CD8-positive, alpha-beta memory T cell (primary cell): ENCODE measurements at places on chromosomes 6 and 20. TPM values are rescaled to one million over a fixed set of nuclear protein-coding genes. Genes with fewer than 3 reads are reported as not detected.

Gene NRN1
- polyA plus RNA-seq, result 0.61 TPM

Gene C6orf141
- not detected for polyA plus RNA-seq

Gene PHACTR3
- polyA plus RNA-seq, result not detected

Gene GPX6
- not detected for polyA plus RNA-seq

DNA sequence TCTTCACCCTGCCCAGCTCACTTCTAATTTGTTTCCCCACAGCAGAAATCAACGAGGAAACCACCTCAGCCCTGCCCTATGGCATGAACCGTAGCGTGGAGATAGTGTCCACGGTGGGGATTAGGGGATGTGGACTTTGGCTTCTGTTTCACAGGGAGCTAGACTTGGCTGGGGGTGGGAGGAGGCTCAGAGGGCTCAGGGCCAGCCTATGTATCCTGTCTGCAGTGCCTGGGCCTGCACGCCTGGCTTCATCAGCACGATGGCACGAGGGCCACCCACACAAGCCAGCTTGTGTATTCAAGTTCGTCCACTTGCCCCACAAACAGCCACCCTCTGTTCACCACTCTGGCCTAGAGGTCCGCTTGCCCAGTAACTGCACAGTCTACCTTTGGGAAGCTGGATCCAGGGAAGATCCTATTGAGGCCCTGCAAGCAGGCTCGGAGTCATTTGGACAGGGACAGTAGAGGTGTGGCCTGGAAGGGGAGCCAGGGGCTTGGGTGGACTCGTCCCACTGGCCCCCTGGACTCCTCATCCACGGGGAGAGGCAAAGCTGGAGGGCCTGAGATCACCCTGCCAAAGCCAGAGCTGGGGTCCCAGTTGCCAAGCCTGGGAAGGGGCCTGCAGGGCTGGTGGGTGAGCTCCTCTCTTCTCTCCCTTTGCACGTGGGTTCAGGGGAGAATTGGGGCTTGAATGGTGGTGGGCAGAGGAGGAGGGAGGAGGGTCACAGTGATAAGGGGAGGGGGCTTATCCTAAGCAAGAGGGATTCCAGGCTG is 38.0 kb upstream of the FAM83D start:
- DNase-seq, result no peak
- H3K4me3 ChIP-seq, result no peak overlapping the region
- no peaks in the 10 kb centered on the region for H3K27me3 ChIP-seq
- no peaks in the 10 kb centered on the region for H3K36me3 ChIP-seq
- H3K27ac ChIP-seq, result no peak overlapping the region
- H3K4me1 ChIP-seq, result peaks cover 13% of the 10 kb centered on the region

GRCh38 chr6:132830334-132830751 is 16.0 kb downstream of the RPS12 start:
- H3K36me3 ChIP-seq, result no peaks in the 10 kb centered on the region
- H3K4me3 ChIP-seq, result no peak overlapping the region
- no peaks in the 10 kb centered on the region for H3K4me1 ChIP-seq

GRCh38 chr20:31864521-31865400 is 5.6 kb downstream of the DUSP15 start:
- DNase-seq, result no peak
- H3K4me1 ChIP-seq, result peaks cover 11% of the 10 kb centered on the region
- no peaks in the 10 kb centered on the region for H3K36me3 ChIP-seq
- no peak overlapping the region for H3K4me3 ChIP-seq
- H3K27ac ChIP-seq, result no peak overlapping the region
- peaks cover 11% of the 10 kb centered on the region for H3K27me3 ChIP-seq

GRCh38 chr20:19821606-19822005 is 63.5 kb downstream of the RIN2 start:
- no peak overlapping the region for H3K27ac ChIP-seq
- DNase-seq, result no peak
- no peaks in the 10 kb centered on the region for H3K27me3 ChIP-seq
- H3K4me3 ChIP-seq, result no peak overlapping the region

- DNase-seq, result no peak
- no peak overlapping the region for H3K27ac ChIP-seq
- no peaks in the 10 kb centered on the region for H3K36me3 ChIP-seq
- no peak overlapping the region for H3K4me3 ChIP-seq
- no peaks in the 10 kb centered on the region for H3K27me3 ChIP-seq
Measured at GRCh38 chr20:56816349-56816748, 187.2 kb downstream of the TFAP2C start.

- no peak for DNase-seq
- H3K4me3 ChIP-seq, result no peak overlapping the region
- no peak overlapping the region for H3K27ac ChIP-seq
- H3K4me1 ChIP-seq, result no peaks in the 10 kb centered on the region
Measured at GRCh38 chr6:97292671-97293070, 9.7 kb upstream of the MMS22L start.

DNA sequence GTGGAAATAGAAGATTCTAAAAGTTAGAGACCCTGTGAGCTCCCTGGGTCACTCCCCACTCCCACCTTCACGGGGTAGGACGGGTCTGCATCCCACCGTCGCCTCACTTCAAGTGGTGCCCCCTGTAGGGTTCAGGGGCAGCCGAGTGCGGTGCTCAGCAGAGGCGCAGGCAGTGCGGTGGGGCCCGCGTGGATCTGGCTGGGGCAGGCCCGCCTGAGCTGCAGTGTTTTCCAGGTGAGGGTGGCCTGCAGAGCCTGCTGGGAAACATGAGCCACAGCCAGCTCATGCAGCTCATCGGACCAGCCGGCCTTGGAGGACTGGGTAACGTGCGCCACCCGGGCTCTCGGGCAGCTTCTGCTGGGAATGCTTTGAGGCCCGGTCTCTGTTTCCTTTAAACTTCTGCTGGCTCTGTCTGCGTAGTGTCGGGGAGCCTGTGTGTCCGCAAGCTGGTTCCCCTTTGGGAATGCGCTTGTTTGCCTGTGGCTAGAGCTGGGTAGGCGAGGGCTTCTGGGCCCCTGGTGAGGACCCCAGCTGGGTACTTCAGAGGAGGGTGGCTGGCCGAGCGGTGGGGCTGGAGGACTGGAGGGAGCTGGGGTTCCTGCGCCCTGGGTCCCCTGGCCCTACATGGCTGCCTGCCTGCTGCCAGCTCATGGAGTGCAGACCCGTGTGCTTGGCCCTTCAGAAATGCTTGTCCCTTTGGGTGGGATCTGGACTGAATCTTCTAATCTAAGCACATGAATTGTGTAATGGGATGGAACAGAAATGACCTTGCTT is 3.8 kb downstream of the ADRM1 start:
- peaks cover 11% of the 10 kb centered on the region for H3K36me3 ChIP-seq
- no peak overlapping the region for H3K4me3 ChIP-seq
- peaks cover 26% of the 10 kb centered on the region for H3K4me1 ChIP-seq
- no peak for DNase-seq
- no peak overlapping the region for H3K27ac ChIP-seq
- no peaks in the 10 kb centered on the region for H3K27me3 ChIP-seq

DNA sequence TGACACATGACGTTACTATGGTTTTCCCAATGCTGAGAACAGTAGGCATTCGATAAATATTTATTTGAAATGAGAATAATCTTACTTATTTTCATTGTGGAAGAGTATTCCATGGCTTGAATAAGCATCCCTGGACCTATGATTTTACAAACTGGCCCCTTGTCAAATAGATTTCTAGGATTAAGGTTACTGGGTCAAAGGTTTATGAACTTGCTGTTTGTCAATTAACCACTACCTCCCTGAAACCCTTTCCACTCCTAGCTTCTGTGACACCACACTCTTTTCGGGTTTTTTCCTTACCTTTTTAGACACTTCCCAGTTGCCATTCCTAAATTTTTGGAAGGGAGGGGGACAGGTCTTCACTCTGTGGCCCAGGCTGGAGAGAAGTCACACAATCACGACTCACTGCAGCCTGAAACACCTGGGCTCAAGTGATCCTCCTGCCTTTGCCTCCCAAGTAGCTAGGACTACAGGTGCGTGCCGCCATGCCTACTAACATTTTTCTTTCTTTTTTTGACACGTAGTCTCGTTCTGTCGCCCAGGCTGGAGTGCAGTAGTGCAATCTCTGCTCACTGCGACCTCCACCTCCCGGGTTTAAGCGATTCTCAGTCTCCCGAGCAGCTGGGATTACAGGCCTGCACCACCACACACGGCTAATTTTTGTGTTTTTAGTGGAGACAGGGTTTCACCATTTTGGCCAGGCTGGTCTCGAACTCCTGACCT is 5.1 kb upstream of the SRSF6 start:
- no peak overlapping the region for H3K4me3 ChIP-seq
- no peaks in the 10 kb centered on the region for H3K36me3 ChIP-seq
- H3K27ac ChIP-seq, result no peak overlapping the region
- peaks cover 6% of the 10 kb centered on the region for H3K4me1 ChIP-seq

- DNase-seq, result no peak
- H3K4me3 ChIP-seq, result no peak overlapping the region
- no peaks in the 10 kb centered on the region for H3K36me3 ChIP-seq
- no peaks in the 10 kb centered on the region for H3K4me1 ChIP-seq
- no peak overlapping the region for H3K27ac ChIP-seq
Measured at GRCh38 chr20:61886721-61887595, 178.7 kb downstream of the TAF4 start.

DNA sequence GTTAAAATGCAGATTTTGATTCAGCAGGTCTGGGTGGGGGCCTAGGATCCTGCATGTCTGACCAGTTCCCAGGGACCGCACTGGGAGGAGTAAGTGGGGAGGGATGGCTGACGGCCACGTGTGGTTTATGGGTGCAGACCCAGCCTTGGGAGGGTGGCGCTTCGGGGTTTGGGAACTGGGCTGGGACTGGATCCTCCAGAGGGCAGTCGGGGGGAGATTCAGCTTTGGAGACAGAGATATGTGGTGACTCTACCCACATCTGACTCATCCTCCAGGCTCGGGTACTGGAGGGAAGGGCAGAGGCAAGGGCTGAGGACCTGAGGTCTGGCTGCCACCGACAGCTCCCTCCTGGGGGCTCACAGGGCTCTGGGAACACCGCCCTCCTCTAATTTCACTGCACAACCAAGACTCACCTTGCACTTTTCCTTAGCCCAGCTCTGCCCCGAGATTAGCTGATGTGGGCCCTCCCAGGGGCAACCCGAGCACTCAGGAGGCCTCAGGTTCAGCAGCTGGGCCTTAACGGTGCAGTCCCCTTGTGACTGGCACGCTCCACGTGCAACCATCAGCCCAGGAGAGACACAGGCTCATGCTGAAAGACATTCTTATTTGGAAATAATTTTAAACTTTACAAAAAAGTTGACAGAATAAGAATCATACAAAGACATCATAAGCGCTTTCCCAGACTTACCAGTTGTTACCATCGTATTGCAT is 172.8 kb upstream of the PMEPA1 start:
- no peaks in the 10 kb centered on the region for H3K27me3 ChIP-seq
- no peak for DNase-seq
- H3K36me3 ChIP-seq, result no peaks in the 10 kb centered on the region
- no peak overlapping the region for H3K27ac ChIP-seq

- H3K4me3 ChIP-seq, result no peak overlapping the region
- no peak for DNase-seq
- no peak overlapping the region for H3K27ac ChIP-seq
Measured at GRCh38 chr6:168314021-168314420, 5.6 kb downstream of the DACT2 start.

DNA sequence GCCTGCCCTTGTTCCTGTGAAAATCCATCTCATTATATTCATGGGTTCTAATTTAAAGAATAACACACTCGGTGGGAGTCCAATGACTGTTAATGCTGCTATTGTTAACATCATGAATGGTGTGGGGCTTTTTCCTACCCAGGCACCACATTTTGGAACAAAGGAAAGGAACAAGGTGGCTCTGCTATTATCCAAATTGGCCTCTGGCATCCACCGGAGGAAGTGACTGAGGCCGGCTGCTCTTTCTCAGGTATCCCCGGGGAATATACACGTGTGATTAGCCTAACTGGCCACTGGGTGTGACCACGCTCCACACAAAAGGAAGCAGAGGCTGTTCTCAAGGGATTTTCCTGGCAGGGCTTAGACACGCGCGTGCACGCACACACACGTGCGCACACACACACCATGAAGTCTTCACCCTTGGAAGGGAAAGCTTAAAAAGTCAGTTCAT is 601.2 kb upstream of the ARID1B start:
- no peak overlapping the region for H3K27ac ChIP-seq
- no peaks in the 10 kb centered on the region for H3K4me1 ChIP-seq
- no peaks in the 10 kb centered on the region for H3K27me3 ChIP-seq
- H3K4me3 ChIP-seq, result no peak overlapping the region
- no peaks in the 10 kb centered on the region for H3K36me3 ChIP-seq

DNA sequence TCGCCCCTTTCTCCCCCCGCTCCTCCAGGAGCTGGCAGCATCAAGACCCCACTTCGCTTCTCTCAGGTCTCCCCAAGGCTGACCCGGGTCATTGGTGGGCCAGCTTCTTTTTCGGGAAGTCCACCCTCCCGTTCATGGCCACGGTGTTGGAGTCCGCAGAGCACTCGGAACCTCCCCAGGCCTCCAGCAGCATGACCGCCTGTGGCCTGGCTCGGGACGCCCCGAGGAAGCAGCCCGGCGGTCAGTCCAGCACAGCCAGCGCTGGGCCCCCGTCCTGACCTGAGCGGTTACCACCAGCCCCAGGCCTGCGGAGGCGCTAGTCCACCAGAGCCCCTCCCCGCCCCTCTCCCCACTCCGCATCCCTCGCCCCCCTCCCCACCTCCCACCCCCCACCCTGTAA is 1.0 kb downstream of the PPDPF start:
- H3K27me3 ChIP-seq, result no peaks in the 10 kb centered on the region
- H3K27ac ChIP-seq, result peak overlapping the region; percentile 79
- peak overlapping the region; percentile 70 for H3K4me3 ChIP-seq
- H3K36me3 ChIP-seq, result peaks cover 14% of the 10 kb centered on the region
- H3K4me1 ChIP-seq, result peaks cover 20% of the 10 kb centered on the region

DNA sequence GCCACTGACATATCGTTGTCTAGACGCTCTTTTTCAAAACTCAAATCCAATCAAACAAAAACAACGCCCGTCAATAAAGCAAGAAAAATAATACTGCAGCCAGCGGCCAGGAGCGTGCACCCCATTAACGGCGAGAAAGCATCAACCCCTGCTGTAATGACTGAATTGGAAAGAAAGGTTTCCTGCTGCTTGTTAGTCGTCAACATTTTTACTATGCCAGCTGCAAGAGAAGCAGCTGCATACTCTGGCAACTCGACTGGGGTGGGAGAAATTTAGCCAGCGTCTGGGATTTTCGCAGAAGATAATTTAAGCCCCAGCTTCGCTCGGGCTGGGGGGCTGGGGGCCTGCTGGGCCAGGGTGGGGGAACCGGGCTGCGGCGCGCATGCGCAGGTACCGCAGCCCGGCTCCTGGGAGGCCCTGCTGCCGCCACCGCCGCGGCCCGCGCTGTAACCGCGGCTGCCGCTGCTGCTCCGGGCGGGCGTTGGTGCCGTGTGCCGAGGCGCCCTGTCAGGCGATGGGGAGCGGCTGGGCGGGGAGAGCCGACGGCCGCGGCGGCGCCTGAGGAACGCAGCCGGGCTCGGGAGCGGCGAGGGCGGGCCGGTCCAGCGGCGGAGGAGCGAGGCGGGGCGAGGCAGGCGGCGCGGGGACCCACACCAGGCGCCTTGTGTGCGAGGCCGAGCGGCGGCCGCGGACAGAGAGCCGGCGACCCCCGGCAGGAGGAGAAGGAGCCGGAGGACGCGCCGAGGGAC is 732 bp upstream of the STXBP5 start:
- peak overlapping the region; percentile 80 for H3K4me3 ChIP-seq
- H3K36me3 ChIP-seq, result no peaks in the 10 kb centered on the region
- DNase-seq, result peak; percentile 81
- H3K27me3 ChIP-seq, result no peaks in the 10 kb centered on the region
- peak overlapping the region; percentile 91 for H3K27ac ChIP-seq
- peaks cover 9% of the 10 kb centered on the region for H3K4me1 ChIP-seq
